ENCODE measurements at places on chromosomes 16 and 17.

DNA sequence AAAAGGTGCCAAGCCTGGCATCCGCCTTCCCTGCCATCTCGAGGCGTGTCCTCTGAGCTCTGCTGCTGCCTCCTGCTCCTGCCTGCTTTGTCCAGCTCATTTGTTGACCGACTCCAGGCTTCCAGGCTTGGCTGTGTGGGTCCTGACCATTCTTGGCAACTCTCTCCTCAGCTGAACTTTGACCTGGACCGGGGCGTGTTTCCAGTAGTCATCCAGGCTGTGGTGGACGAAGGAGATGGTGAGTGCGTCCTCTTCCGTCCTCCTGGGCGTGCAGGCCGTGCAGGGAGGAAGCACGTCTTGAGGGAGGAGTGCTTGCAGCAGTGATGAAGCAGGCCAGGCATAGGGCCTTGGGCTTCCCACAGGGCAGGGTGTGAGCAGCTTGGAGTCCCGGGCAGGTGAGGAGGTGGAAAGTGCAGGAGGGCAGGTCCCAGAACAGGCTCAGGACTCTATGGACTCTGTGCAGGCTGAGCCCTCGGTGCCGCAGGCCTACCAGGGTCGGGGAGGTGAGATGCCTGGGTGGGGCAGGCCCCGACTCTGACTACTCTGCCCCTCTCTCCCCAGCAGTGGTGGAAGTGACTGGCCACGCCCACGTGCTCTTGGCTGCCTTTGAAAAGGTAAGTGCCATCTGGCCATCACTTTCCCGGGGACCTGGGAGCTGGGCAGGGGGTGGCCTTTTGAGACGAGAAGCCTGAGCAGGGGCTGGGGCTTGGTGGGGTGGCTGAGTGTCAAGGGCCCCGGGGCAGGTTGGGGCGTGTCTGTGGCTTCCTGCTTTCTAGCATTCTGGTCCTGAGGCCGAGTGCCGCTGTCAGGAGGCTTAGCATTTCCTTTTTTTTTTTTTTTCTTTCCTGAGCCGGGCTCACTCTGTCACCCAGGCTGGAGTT is 28.6 kb upstream of the NUDT16L1 start:
- no peak overlapping the region for H3K4me3 ChIP-seq
- DNase-seq: peak; percentile 60
- no peak overlapping the region for H3K27ac ChIP-seq
- H3K36me3 ChIP-seq: peaks cover 16% of the 10 kb centered on the region
- H3K4me1 ChIP-seq: peaks cover 3% of the 10 kb centered on the region

DNA sequence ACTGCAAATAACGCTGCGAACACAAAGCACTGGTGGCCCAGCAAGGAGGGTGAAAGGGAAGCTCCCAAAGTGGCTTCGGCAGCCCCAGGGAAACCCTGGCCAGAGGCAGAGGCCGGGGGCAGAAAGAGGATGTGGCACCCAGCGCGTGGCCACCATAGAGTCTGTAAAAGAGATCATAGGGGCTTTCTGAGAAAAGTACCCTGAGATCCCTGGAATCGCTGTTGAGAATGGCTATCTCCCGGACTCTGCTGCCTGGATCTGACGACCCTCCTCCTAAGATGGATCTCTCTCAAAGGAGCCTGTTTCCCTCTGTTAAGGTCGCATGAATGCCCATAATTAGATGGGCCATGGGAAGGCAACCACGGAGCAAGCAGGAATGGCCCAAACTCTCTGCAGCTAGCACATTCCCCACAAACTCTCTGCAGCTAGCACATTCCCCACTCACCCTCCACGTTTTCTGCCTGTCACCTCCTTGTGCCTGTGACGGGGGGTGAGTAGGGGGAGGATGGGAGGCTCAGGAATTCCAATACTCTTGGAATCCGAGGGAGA is 364.4 kb downstream of the XYLT1 start:
- no peaks in the 10 kb centered on the region for H3K36me3 ChIP-seq
- H3K4me1 ChIP-seq: no peaks in the 10 kb centered on the region
- H3K27ac ChIP-seq: no peak overlapping the region
- H3K27me3 ChIP-seq: no peaks in the 10 kb centered on the region

GRCh38 chr17:8300627-8301242 is 5.5 kb upstream of the SLC25A35 start:
- no peaks in the 10 kb centered on the region for H3K4me1 ChIP-seq
- peak; percentile 69 for DNase-seq
- no peaks in the 10 kb centered on the region for H3K27me3 ChIP-seq
- no peak overlapping the region for H3K4me3 ChIP-seq
- H3K27ac ChIP-seq: no peak overlapping the region

- no peaks in the 10 kb centered on the region for H3K4me1 ChIP-seq
- no peak overlapping the region for H3K27ac ChIP-seq
- H3K4me3 ChIP-seq: no peak overlapping the region
- no peak for DNase-seq
Measured at GRCh38 chr16:4723071-4723767, 10.9 kb downstream of the ANKS3 start.

GRCh38 chr17:75897160-75898019 is 639 bp upstream of the TRIM65 start:
- peak overlapping the region; percentile 90 for H3K27ac ChIP-seq
- peaks cover 32% of the 10 kb centered on the region for H3K36me3 ChIP-seq
- peaks cover 10% of the 10 kb centered on the region for H3K4me1 ChIP-seq
- H3K4me3 ChIP-seq: peak overlapping the region; percentile 84

DNA sequence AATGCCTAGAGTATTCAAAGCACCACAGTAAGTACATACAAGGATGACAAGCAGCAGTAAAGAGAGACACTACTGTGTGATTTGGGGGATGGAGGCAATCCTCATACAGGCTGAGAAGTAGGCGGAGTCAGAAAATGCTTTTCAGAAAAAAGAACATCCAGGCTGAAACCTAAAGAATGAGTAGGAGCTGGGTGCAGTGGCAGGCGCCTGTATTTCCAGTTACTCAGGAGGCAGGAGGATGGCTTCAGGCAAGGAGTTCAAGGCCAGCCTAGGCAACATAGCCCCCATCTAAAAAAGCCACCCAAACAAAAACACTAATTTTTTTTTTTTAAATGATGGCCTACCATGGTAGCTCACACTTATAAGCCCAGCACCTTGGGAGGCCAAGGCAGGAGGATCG is 10.3 kb downstream of the KANSL1 start:
- no peak overlapping the region for H3K27ac ChIP-seq
- H3K27me3 ChIP-seq: no peaks in the 10 kb centered on the region
- H3K36me3 ChIP-seq: no peaks in the 10 kb centered on the region
- no peak for DNase-seq
- H3K4me1 ChIP-seq: peaks cover 45% of the 10 kb centered on the region
- H3K4me3 ChIP-seq: no peak overlapping the region

DNA sequence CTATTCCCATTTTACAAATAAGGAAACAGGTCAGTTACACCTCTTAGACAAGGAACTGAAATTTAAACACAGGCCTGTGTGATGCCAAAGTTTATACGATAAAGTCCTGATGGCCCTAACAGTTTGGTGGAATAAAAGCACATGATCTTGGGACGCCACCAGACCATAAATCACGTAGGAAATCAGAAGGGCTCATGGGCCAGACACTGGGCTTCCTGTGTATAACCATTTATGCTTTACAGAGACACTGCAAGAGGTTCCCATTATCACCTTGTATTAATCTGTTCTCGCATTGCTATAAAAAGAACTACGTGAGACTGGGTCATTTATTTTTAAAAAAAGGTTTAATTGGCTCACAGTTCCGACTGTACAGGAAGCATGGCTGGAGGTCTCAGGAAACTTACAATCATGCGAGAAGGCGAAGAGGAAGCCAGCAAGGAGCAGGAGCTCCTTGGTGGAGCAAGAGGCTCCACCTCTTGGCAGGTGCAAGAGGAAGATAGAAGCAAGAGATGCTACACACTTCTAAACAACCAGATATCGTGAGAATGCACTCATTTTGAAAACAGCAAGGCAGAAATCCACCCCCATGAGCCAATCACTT is 124.0 kb upstream of the MON1B start:
- no peak for DNase-seq
- H3K27ac ChIP-seq: no peak overlapping the region
- no peaks in the 10 kb centered on the region for H3K4me1 ChIP-seq
- H3K27me3 ChIP-seq: no peaks in the 10 kb centered on the region
- H3K4me3 ChIP-seq: no peak overlapping the region

DNA sequence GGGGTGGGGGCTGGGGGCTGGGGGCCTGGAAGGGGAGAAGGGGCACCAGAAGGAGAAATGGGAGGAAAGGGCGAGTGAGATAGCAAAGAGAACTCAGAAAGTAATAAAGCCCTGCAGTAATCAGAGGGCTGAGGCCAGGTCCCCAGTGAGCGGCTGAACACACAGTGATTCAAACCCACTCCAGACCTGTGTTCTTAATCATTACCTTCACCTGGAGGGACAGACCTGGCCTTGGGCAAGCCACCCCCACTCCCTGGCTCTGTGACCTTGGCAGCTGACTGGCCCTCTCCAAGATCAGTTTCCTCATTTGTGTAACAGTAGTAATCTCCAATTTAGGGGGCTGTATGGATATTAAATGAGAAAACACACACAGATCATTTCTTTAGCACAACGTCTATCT is 150.4 kb downstream of the WWOX start:
- H3K4me1 ChIP-seq: peaks cover 20% of the 10 kb centered on the region
- H3K27ac ChIP-seq: no peak overlapping the region
- no peak overlapping the region for H3K4me3 ChIP-seq
- DNase-seq: no peak
- no peaks in the 10 kb centered on the region for H3K36me3 ChIP-seq
- no peaks in the 10 kb centered on the region for H3K27me3 ChIP-seq

DNA sequence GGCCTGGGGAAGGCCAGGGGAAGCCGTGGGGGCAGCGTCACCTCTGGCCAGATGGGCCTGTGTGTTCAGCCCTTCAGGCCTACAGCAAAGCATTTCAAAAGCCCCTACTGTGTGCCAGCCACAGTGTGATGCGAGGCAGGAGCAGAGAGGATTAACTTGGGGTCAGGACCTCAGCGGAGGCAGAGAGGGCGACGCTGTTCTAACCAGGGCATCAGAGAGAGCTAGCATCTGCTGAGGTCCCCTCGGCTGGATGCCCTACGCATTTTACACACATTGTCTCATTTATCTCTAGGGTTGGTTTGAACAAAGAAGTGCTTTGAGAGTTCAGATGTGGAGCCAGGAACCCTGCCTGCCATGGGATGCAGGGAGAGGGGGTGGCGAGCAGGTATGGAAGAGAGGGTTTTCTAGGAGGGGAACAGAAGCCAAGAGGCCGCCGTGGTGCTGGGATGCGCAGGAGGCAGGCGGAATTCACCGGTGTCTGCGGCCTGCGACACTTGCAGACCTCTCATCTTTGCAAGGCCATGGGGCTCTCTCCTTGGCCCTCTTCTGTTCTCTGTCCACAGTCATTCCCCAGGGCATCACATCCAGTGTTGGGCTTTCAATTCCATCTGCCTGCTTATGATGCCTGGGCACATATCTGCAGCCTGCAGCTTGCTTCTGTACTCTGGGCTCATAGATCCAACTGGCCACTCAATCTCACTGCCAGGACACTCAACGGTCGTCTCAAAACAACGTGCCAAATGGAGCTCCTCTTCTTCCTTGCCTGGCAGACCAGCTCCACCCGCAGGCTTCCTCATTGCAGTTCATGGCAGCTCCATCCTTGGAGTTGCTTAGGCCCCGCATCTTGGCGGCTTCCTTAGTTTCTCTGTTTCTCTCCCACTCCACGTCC is 8.1 kb upstream of the NKD1 start:
- H3K4me3 ChIP-seq: no peak overlapping the region
- no peaks in the 10 kb centered on the region for H3K4me1 ChIP-seq
- no peak for DNase-seq

Data from pancreas (tissue), 10 donors.